Uterus (tissue), 4 donors: ENCODE measurements at places on chromosomes 7 and 10.

DNA sequence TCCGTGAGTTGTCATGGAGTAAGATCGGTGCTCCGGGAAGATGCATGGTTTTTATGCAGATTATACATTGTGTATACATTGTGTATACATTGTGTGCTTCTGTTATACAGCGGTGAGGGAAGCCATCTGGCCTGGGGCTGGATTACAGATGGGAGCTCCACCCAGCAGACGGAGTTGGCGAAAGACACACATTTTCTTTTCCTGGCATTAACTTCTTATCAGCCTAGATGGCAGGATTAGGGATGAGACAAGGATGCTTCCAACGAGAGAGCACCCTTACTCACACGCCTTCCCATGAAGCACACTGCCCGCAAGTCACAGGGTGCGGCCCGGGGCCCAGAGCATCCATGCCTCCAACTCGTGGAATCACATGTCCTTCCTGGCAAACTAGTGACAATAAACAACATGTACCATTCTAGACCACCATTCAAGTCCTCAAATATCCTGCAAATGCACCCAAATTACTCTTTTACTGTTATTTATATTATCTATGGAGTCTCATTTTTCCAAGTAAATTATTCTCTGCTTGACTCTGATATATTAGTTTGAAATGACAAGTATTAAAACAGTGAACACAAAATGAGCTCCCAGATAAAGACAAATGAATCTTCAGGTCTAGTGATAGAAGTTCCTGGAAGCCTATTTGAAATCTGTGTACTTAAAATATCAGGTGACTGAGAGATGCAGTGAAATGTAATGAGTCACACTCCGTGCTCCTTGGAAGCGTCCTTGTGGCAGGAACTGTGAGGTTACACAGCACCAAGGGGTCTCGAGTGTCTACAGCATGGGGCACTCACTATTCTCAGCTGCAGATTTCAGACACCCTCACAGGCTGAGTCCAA, 29.8 kb upstream of the PPP2R2D start:
- no peak for DNase-seq

DNA sequence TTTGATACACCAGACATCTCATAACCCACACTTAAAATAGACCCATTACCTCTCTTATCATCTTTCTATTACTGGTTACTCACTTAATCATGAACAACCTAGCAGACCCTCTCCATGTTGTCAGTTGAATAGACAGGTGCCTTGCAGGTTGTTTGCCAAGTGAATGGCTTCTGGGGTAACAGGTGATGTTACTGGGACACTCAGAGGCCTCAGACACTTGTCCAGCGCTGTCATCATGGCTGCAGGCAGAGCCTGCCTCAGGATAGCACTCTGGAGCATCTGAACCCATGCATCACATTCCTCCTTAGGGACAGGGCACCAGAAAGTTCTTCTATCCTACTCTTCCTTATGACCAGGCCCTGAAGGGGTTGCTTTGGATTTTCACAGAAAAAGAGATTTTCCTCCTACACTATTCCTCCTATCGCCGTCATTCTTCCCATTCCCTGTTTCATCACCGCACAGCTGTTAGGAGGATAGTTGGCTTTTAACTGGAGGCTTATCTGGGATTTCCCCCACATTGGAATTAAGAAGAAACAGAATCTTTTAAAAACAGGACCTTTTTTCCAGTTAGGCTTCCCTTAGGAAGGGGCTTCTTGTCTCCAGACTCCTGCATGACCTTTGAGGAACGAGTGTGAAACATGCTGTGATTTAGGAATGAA, 182.1 kb downstream of the VTI1A start:
- DNase-seq = no peak

GRCh38 chr7:28964056-28964455, 5.9 kb upstream of the TRIL start:
- no peak for DNase-seq

GRCh38 chr10:104574838-104575237, 66.3 kb upstream of the SORCS3 start:
- DNase-seq = no peak

- peak; percentile 46 for DNase-seq
Observed at GRCh38 chr10:24463611-24464426, 254.9 kb downstream of the KIAA1217 start.

DNA sequence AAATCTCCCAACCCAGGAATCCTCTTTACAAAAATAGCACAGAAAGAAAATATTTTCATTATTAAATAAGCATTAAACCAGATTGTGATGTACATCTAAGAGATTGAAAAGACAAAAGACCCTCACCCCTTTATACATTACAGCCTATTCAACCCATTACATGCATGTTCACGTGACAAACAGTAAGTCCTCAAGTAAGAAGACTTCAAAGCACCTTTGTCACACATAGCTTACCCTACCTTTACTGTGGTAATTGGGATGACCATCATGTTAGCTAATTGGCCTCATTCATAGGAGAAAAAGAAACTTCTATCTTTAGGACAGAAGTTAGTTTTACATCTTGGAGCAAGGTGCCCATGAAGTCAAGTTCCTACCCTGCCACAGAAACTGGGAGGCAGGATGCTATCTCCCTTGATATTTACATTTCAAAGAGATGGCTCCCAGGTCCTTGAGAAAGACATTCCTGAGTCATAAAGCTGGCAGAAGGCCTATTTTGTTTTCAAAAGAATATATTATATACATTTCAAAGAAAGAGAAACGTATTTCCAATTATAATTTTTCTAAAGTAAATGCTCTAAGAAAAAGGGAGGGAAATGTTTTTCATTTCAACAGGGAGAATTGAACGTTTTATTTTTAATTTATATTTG, 48.1 kb downstream of the GNAI1 start:
- DNase-seq = no peak

- no peak for DNase-seq
Observed at GRCh38 chr7:16785321-16785720, 19.5 kb downstream of the AGR2 start.

GRCh38 chr7:144118341-144118740, 4.6 kb upstream of the OR2A14 start:
- DNase-seq = no peak

DNA sequence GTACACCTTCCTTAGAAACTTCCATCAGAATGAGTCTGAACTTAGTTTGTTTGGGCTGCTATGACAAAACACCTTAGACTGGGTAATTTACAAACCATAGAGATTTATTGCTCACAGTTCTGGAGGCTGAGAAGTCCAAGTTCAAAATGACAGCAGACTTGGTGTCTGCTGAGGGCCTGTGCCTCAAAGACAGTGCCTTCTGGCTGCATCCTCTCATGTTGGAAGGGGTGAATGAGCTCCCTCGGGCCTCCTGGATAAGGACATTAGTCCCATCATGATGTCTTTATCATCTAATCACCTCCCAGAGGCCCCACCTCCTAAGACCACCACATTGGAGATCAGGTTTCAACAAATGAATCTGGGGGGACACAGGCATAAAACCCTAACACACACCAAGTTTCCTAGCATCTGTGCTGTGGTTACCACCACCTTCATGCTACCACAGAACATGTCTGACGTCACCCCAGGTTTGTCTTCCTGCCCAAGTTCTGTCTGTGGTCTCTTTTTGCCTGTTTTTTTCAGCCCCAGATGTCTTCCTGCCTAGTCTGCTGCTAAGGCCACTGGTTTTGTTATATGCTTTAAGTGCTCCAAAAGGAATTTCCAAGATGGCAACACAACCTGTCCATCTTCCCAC, 150.9 kb upstream of the COBL start:
- DNase-seq = no peak

GRCh38 chr7:47807756-47808155, 140.5 kb downstream of the PKD1L1 start:
- no peak for DNase-seq

GRCh38 chr7:94056796-94057207, 52.6 kb upstream of the BET1 start:
- no peak for DNase-seq

- no peak for DNase-seq
Observed at GRCh38 chr10:49207936-49208487, 19.8 kb upstream of the TMEM273 start.

- DNase-seq = no peak
Observed at GRCh38 chr7:110813986-110814385, 276.9 kb upstream of the LRRN3 start.

DNA sequence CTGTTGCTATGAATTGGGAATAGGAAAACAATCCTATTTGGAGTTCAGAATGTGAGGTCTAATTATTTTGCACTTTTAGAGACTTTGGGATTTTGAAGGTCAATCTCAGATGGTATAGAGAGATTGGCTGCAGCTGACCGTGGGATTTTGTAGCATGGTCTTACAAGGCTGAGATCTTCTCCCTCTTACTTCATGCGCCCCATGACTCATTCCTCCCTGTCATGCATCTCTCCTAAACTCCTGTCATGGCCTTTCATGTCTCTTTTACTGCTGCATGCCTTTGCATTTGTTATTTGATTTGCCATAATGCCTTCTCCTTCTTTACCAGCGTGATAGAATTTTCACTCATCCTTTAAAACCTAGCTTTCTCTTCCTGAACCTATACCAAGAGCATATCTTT, 133.1 kb downstream of the BBS9 start:
- no peak for DNase-seq

- DNase-seq = no peak
Observed at GRCh38 chr7:20352573-20353306, 22.0 kb downstream of the ITGB8 start.

DNA sequence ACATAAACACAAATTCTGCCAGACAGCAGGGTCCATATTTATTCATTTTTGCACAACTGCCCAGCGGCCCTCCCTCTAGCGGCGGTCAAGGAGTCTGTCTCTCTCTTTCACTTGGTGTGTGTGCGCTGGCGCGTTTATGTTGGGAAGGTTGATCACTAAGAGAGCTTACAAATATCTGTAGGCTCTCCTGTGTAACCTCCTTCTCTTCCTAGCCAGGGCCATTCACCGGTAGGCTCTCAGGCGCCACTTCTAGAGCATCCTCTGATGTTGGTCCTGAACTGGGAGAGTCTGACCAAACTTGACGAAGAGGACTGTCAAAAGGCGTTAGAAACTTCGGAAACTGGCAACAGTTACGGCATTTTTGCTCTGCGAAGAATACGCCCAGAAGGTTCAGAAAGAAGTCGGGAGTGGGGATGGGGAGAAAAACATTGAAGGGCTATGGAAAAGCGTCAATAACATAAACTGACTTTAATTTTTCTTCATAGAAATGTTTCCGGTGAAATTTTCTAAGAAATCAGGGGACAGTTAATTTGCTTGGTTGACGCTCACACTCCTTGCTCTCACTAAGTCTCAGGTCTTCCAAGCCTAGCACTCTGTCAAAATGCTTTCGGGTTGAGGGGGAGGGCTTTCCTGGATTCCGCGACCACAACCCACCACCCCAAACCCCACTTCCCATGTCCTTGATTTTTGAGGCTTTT, 731.1 kb downstream of the ZWINT start:
- DNase-seq = no peak

DNA sequence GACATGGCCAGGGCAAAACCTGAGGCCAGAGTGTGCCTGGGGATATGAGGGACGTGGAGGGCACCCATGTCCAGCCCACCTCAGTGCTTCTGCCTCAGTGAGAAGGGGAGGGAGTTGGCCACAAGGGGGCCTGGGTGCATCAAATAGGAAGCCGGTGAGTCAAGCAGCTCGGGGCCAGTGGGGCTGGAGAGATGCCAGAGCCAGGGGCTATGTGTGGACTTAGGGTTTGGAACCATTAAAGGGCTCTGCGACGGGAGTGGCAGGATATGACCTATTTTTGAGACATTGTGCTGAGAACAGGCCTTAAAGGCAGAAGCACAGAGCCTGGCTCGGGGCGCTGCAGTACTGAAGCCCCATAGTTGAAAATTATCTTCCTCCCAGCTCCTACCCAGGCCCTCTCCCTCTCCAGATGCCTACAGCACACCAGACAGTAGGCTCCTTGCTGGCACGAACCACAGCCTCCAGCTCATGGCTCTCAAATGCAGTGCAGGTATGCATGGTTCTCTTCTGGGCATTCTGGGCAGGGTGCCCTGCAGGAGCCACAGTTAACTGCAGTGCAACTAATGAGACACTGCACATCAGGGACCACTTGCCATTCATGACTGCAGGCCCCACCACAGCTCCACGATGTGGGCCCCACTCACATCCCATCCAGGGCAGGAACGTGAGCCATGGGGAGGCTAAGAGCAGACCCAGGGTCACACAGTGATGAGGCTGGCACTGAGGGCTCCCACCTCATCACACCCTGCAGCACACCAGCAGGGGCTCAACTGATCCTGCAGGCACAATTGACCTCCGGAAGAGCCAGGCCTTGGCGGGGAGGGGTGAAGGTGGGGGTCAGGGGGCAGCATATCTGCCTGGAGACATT, 7.2 kb upstream of the PGAM2 start:
- DNase-seq = peak; percentile 86

GRCh38 chr7:46432708-46433107, 511.6 kb upstream of the IGFBP3 start:
- DNase-seq = no peak

DNA sequence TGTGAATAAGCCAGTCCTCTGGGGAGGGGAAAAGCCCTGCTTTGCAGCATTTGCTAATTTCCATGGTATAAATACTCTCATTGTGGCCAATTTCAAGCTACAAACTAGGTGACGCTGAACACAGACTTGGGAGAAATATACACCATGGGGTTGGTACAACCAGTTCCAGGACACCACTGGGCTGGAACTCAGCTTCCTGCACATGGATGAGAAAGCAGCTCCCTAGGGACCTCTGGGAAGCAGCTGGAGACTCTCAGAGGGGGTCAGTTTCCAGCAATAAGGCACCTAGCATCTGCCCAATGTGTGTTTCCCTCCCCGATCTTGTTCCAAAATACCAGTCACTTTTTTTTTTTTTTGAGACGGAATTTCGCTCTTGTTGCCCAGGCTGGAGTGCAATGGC, 56.8 kb upstream of the WDR11 start:
- DNase-seq = no peak

GRCh38 chr10:79101560-79102497, 33.1 kb downstream of the ZMIZ1 start:
- DNase-seq = peak; percentile 82

GRCh38 chr7:139571190-139571589, 47.7 kb downstream of the CLEC2L start:
- DNase-seq = no peak

DNA sequence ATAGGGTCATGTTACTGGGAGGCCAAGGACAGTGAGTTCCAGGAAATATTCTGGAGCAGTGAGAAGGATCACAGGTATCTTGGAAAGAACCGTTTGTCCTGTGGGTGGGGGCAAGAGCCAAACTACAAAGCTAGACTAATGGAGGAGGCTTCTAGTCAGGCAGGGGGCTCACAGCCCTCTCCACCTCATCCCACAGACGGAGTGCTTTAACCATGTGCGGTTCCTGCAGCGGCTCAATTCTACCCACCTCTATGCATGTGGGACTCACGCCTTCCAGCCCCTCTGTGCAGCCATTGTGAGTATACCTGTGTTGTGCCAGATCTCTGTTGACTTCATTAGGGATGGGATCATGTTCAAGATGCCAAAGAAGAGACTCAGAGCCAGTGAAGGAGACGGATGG, 8.1 kb downstream of the SEMA4G start:
- DNase-seq = no peak

GRCh38 chr7:32093415-32094408, 23.5 kb upstream of the PDE1C start:
- no peak for DNase-seq

GRCh38 chr7:44998153-44998871, 1.7 kb upstream of the CCM2 start:
- DNase-seq = no peak

- DNase-seq = peak; percentile 82
Observed at GRCh38 chr7:2451171-2452073, 24.8 kb downstream of the GRIFIN start.
